Renal cortical epithelial cell (primary cell): ENCODE measurements at places on chromosomes 4 and X. TPM values are rescaled to one million over a fixed set of nuclear protein-coding genes. Genes with fewer than 3 reads are reported as not detected.

GPC3 gene
- 1.8 TPM in 1 of 2 replicates, not detected in the other for total RNA-seq

GASK1B gene
- total RNA-seq = 2.8 and 4.4 TPM in 2 replicates

DCTD gene
- total RNA-seq = 113 and 139 TPM in 2 replicates

LRRC66 gene
- total RNA-seq = 0.55 TPM in 1 of 2 replicates, not detected in the other

JCHAIN gene
- total RNA-seq = 0.30 TPM in 1 of 2 replicates, not detected in the other

RHOXF1 gene
- total RNA-seq = not detected in 2 replicates

GAGE2A gene
- not detected in 2 replicates for total RNA-seq

SMIM10 gene
- total RNA-seq = 0.99 TPM in 1 of 2 replicates, not detected in the other

KCTD8 gene
- not detected in 2 replicates for total RNA-seq

MEPE gene
- not detected in 2 replicates for total RNA-seq

DCAF12L2 gene
- total RNA-seq = 0.15 and 0.87 TPM in 2 replicates

ARHGAP36 gene
- 0.15 TPM in 1 of 2 replicates, not detected in the other for total RNA-seq

COL25A1 gene
- total RNA-seq = 0.35 TPM in 1 of 2 replicates, not detected in the other

VGLL1 gene
- total RNA-seq = 3.3 TPM in 1 of 2 replicates, not detected in the other

RS1 gene
- 0.05 and 0.17 TPM in 2 replicates for total RNA-seq

SYTL5 gene
- under 0.01 and 2.4 TPM in 2 replicates for total RNA-seq
